ENCODE measurements at places on chromosomes 1 and 21. TPM values are rescaled to one million over a fixed set of nuclear protein-coding genes. Genes with fewer than 3 reads are reported as not detected.

- H3K36me3 ChIP-seq, result no peaks in the 10 kb centered on the region
- H3K4me3 ChIP-seq, result no peak overlapping the region
- no peak for DNase-seq
Observed at GRCh38 chr1:185441605-185442004, 124.6 kb upstream of the IVNS1ABP start.

GRCh38 chr1:187046293-187046692 lies 217.5 kb downstream of the PLA2G4A start:
- no peak overlapping the region for H3K4me3 ChIP-seq
- no peaks in the 10 kb centered on the region for H3K36me3 ChIP-seq
- no peaks in the 10 kb centered on the region for H3K4me1 ChIP-seq
- DNase-seq, result no peak

DNA sequence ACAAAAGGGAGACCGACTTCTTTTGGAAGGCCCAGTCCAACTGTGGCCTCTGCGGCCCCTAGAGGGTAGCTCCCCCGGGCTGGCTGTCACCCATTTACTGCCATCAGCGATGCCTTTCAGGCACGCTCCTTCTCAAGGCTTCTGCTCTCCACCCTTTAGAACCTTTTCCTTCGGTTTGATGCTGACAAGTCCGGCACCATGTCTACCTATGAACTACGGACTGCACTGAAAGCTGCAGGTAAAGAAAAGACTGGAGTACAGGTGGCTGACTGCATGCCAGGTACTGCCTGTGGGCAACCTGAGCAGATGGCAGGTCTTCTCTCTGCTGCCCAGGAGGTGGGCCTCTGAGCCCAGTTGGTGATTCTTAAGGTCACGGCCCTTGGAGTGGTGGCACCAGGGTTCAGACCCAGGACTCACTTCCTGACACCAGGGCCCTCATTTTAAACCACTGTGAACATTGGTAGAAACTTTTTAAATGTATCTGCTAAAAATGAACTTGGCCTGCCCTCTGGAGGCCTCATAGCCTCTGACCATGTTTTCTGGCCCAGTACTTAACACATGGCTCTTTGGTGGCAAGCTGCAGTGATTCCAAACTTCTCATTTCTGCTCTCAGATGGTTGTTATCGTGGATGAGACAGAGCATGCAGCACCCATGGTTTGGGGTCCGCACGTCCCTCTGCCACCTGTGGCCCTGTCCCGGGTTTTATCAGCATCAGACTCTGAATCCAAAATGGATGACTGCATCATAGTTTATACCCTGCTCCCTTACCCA lies 45.7 kb downstream of the CAPN9 start:
- H3K27ac ChIP-seq, result no peak overlapping the region
- H3K36me3 ChIP-seq, result no peaks in the 10 kb centered on the region
- H3K27me3 ChIP-seq, result no peaks in the 10 kb centered on the region
- no peak overlapping the region for H3K4me3 ChIP-seq

DNA sequence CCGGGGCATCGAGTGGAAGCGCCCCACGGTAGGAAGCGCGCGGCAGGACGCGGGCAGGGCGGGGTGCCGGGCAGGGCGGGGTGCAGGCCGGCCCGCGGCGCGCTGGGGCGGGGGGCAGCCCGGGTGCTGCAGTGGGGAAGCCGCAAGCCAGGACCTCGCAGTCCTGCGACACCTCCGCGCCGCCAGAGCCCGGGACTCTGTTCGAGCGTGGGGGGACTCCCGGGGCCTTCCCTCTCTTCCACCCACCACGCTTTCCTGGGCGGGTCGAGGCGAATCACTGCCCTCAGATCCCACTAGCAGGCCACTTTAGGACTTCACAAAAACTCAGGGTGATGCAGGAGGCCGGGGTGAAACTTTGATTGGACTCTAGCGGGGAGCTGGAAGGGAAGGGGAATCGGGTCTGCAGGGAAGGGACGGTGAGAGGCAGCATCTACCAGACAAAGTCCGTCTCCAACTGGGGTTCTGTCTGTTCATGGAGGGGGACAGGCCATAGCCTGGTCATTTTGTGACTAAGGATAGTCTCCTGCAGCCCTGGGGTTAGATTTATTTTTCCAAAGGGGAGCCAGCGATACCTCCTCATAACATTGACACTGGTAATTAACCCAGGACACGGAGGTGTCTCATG lies 623 bp downstream of the CAPN2 start:
- H3K4me1 ChIP-seq, result peaks cover 68% of the 10 kb centered on the region
- DNase-seq, result peak; percentile 50
- H3K27ac ChIP-seq, result peak overlapping the region; percentile 79
- peak overlapping the region; percentile 53 for H3K4me3 ChIP-seq
- no peaks in the 10 kb centered on the region for H3K27me3 ChIP-seq
- H3K36me3 ChIP-seq, result peaks cover 6% of the 10 kb centered on the region

GRCh38 chr21:44846224-44846484 lies 27.3 kb downstream of the PTTG1IP start:
- peak overlapping the region; percentile 25 for H3K4me3 ChIP-seq
- peaks cover 19% of the 10 kb centered on the region for H3K4me1 ChIP-seq
- peaks cover 21% of the 10 kb centered on the region for H3K36me3 ChIP-seq
- no peaks in the 10 kb centered on the region for H3K27me3 ChIP-seq

DNA sequence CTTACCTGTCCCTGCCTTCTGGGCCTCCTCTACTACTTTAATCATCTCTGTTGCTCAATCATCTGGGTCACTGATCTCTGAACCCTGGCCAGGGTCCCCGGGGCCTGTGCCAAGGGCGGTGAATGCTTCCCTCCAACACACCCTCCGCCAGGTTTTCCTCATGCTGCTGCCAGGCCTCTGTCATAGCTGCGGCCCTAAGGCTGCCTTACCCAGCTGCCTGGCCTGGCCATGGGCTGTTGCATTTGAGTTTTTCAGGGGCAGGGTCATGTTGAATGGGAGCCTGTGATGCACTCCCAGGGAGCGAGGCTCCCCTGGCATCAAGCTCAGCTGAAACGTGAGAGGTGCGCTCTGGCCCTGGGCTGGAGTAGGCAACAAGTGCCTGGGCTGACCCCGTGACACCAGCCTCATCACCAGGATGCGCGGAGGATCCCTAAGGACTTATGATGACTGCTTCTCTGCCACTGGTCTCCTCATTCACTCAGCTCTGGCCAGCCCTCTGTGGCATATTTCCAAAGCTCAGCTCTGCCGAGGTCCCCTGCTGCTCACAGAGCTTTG lies 7.6 kb downstream of the EDN2 start:
- no peaks in the 10 kb centered on the region for H3K4me1 ChIP-seq
- no peaks in the 10 kb centered on the region for H3K36me3 ChIP-seq
- H3K27me3 ChIP-seq, result no peaks in the 10 kb centered on the region
- no peak overlapping the region for H3K4me3 ChIP-seq
- DNase-seq, result no peak

DNA sequence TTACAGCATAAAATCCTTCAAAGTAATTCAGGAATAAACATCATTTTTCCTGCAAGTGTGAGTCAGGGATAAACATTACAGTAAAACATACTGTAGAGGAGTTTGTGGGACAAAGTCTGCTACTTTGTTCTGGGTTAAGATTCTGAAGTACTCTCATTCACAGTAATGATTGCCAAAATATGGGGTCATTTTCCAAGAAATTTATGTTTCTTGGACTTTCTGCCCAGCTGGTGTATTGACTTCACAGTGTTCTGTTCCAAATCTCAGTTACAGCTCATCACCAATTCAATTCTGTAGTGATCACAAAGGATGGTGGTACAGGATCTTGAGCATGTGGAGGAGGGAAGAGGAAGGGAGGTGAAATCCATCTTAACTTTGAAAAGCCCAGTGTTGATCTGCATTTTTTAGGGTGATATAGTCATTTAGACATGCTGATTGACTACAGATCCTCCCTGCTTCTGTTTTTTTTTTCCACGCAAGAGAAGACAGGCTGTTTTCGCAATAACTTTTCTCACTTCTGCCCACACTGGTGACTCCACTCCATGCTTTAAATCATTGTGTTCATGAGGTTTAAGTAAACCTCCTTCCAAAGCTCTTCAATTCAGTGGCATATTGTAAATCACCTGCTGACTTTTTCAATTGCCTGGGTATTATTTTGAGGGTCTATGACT lies 60.4 kb upstream of the C1orf53 start:
- no peak overlapping the region for H3K4me3 ChIP-seq
- no peak for DNase-seq
- no peaks in the 10 kb centered on the region for H3K36me3 ChIP-seq
- no peaks in the 10 kb centered on the region for H3K4me1 ChIP-seq
- H3K27me3 ChIP-seq, result no peaks in the 10 kb centered on the region

GRCh38 chr1:25691211-25691610 lies 74.6 kb downstream of the MAN1C1 start:
- H3K27me3 ChIP-seq, result no peaks in the 10 kb centered on the region
- H3K4me1 ChIP-seq, result peaks cover 12% of the 10 kb centered on the region
- H3K4me3 ChIP-seq, result no peak overlapping the region
- peaks cover 6% of the 10 kb centered on the region for H3K36me3 ChIP-seq
- H3K27ac ChIP-seq, result no peak overlapping the region

- H3K27me3 ChIP-seq, result no peaks in the 10 kb centered on the region
- H3K4me1 ChIP-seq, result no peaks in the 10 kb centered on the region
- H3K36me3 ChIP-seq, result peaks cover 2% of the 10 kb centered on the region
- DNase-seq, result no peak
Observed at GRCh38 chr1:50774759-50775351, 185.2 kb downstream of the FAF1 start.

- peaks cover 9% of the 10 kb centered on the region for H3K27me3 ChIP-seq
- H3K36me3 ChIP-seq, result no peaks in the 10 kb centered on the region
- peaks cover 9% of the 10 kb centered on the region for H3K4me1 ChIP-seq
Observed at GRCh38 chr1:39898191-39898590, 3.5 kb downstream of the MYCL start.

NPR1 gene
- total RNA-seq, result not detected

- DNase-seq, result no peak
- peaks cover 66% of the 10 kb centered on the region for H3K4me1 ChIP-seq
- H3K36me3 ChIP-seq, result no peaks in the 10 kb centered on the region
- H3K27ac ChIP-seq, result no peak overlapping the region
- H3K27me3 ChIP-seq, result no peaks in the 10 kb centered on the region
- no peak overlapping the region for H3K4me3 ChIP-seq
Observed at GRCh38 chr1:222417264-222417663, 130.6 kb downstream of the HHIPL2 start.

GRCh38 chr1:31161571-31161970 lies 78.1 kb downstream of the NKAIN1 start:
- H3K36me3 ChIP-seq, result no peaks in the 10 kb centered on the region
- no peaks in the 10 kb centered on the region for H3K27me3 ChIP-seq
- H3K27ac ChIP-seq, result no peak overlapping the region
- no peak for DNase-seq

DNA sequence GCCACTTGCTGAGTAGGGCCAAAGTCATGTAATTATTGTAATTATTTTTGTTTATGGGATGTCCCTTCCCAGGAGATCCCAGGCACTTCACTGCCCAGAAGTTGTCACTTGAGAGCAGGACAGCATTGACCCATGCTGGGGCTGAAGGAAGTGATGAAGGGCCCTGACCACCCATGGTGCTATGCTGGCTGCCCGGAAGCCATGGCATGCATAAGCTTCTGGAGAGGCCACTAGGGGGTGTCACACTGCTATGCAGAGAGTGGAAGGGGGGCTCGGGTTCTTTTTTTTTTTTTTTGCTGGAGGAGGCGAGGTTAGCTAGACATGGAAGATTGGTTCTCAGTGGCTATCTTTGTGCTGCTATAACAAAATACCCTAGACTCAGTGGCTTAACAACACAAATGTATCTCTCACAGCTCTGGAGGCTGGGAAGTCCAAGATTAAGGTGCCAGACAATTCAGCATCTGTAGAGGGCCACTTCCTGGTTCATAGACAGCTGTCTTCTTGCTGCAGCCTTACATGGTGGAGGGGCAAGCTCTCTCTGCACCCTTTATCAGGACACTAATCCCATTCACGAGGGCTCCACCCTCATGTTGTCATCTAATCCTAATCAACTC lies 84.9 kb downstream of the CNIH3 start:
- no peak overlapping the region for H3K27ac ChIP-seq
- no peak for DNase-seq
- H3K36me3 ChIP-seq, result no peaks in the 10 kb centered on the region
- H3K4me1 ChIP-seq, result no peaks in the 10 kb centered on the region
- H3K4me3 ChIP-seq, result no peak overlapping the region
- no peaks in the 10 kb centered on the region for H3K27me3 ChIP-seq

GRCh38 chr1:204337036-204337429 lies 22.7 kb downstream of the PLEKHA6 start:
- no peak overlapping the region for H3K27ac ChIP-seq
- H3K36me3 ChIP-seq, result no peaks in the 10 kb centered on the region
- no peaks in the 10 kb centered on the region for H3K4me1 ChIP-seq
- no peak overlapping the region for H3K4me3 ChIP-seq
- no peak for DNase-seq

DNA sequence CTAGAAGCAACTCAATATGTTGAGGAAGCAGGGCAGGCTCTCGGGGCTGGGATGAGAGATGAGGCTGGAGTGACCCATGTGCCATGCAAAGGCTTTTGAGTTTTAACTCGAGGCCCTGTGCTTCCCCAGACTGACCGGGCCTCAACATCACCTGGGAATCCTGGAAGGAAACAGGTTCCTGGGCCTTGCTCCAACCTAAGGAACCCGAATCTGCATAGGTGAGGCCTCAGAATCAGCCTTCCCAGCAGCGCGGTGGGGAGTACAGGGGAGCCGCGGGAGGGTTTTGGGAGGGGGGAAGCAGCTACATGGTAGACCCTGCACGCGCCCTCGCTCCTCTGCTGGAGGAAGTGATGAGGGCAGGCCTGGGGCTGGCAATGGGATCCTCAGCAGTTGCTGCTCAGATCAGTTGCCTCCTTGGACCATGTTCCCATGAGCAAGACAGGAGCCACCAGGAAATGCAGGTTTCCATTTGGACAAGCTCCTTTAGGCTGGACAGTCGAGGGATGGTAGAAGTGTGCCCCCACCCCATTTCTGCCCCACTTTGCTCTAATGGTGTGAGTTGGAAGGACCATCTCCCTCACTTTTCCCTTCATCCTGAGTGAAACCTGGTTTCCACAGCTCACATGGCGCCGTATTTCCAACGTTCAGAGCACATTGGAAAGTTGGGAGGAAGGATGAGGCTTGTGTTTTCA lies 4.5 kb upstream of the KIAA1614 start:
- no peak overlapping the region for H3K4me3 ChIP-seq
- H3K36me3 ChIP-seq, result no peaks in the 10 kb centered on the region
- no peak overlapping the region for H3K27ac ChIP-seq
- H3K27me3 ChIP-seq, result no peaks in the 10 kb centered on the region
- no peaks in the 10 kb centered on the region for H3K4me1 ChIP-seq

DNA sequence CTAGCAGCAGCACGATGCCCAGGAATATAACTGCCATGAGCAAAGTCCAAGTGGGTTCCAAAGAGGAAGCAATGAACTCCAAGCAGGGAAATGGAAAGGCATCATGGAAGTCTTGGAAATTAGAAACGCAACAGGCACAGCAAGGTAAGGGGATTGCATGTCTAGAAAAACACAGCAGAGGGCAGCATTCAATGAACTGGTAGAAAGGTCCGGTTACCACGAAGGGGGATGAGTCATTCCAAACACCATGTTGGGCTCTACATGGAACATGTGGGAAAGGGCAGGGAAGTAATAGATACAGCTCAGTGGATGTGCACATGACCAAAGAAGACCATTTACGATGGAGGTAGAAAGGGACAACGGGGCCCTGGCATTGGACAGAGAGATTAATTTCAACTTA lies 36.4 kb downstream of the RXRG start:
- no peak overlapping the region for H3K27ac ChIP-seq
- H3K36me3 ChIP-seq, result no peaks in the 10 kb centered on the region
- no peak for DNase-seq
- H3K4me3 ChIP-seq, result no peak overlapping the region
- H3K27me3 ChIP-seq, result no peaks in the 10 kb centered on the region
- no peaks in the 10 kb centered on the region for H3K4me1 ChIP-seq

KCND3 gene
- total RNA-seq, result not detected
